HAP-1 (cell line): ENCODE measurements at places on chromosomes 12 and 14.
A peak's percentile ranks its signal among the peaks of the same experiment; 100 is the strongest.

- DNase-seq = no peak
Measured at GRCh38 chr12:113043240-113043639, 13.3 kb upstream of the DTX1 start.

GRCh38 chr14:22837114-22837749, 847 bp downstream of the MMP14 start:
- DNase-seq = no peak

DNA sequence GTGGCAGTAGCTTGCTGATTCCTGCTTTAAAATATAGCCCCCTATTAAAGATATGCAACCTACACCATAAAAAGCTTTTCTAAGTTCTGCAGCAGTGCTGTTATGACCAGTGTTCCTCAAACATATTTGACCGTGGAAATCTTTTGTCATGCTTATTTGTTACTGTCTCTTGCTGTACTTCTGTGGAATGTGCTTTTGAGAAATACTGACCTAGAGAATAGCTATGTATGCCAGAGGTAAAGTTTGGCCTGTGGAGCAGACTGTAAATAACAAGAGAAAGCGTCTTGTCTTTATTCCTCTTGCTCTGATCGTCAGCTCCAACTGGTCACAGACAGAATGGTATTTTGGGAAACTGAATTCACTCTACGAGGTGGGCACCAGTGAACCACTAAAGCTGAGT, 239.0 kb downstream of the FBXL14 start:
- peak; percentile 83 for DNase-seq

GRCh38 chr12:66945189-66945817, 266.4 kb upstream of the GRIP1 start:
- DNase-seq = no peak

- no peak for DNase-seq
Measured at GRCh38 chr12:117002051-117002817, 91.5 kb downstream of the FBXW8 start.

GRCh38 chr12:64740646-64741045, 18.6 kb downstream of the GNS start:
- no peak for DNase-seq

DNA sequence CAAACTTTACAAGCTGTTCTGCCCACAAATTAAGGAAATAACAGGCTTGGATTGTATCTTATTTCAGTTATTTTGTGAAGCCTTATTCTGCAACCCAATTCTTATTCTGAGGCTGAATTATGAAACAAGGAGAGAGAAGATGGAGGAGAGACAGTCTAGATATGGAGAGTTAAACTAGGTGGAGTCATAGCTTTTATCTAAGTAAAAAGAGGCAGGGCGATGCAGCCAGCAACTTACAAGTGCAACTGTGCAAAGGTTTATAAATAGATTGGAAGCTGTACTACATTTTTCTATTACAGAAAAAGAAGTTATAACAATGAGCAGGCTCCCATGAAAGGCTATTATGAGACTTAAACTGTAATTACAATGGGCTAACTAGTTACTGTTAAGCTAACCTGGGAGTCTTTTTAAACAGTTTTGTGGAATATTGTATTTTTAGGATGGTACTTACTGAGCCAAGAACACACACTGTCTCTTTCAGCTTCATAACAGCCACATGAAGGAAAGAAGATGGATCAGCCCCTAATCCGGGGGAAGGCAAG, 22.4 kb downstream of the NID2 start:
- no peak for DNase-seq

GRCh38 chr12:54736549-54736948, 88.4 kb upstream of the DCD start:
- no peak for DNase-seq

- DNase-seq = no peak
Measured at GRCh38 chr12:101608301-101609133, 13.7 kb downstream of the MYBPC1 start.

GRCh38 chr12:24011927-24012507, 62.5 kb upstream of the SOX5 start:
- DNase-seq = no peak

DNA sequence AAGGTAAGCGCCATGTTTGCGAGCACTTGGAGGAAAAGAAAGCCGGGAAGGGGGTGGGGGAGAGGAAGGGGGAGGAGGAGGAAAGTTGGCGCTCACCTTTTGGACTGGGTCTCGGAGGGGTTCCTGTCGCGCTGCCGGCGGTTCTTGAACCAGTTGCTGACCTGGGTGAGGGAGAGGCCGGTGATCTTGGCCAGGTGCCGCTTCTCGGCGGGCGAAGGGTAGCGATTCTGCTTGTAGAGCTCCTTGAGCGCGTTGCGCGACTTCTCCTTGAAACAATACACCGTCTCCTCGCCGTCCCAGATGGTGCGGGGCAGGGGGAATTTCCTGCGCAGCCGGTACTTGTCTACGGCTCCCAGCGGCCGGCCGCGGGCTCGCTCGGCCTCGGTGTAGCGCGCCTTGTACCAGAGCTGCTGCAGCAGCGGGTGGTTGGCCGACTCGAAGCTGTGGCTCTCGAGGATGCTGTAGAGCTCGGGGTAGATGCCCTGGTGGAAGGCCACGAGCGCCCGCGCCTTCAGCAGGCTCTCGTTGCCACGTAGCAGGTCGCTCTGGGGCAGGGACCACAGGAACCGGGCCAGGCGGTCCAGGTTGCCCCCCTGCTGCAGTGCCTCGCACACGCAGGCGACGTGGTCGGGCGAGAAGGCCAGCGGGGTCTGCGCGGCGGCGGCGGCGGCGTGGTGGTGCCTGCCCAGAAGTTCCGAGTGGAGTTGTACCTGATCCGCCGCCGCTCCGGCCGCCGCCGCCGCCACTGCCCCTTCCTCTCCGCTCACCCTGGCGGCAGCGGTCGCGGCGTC, 840 bp downstream of the SIX4 start:
- DNase-seq = peak; percentile 49

GRCh38 chr12:16719713-16720416, 113.9 kb upstream of the LMO3 start:
- no peak for DNase-seq

GRCh38 chr12:44835641-44836379, 40.3 kb downstream of the NELL2 start:
- DNase-seq = no peak

- DNase-seq = no peak
Measured at GRCh38 chr12:53652366-53652765, 23.5 kb downstream of the ATP5MC2 start.

DNA sequence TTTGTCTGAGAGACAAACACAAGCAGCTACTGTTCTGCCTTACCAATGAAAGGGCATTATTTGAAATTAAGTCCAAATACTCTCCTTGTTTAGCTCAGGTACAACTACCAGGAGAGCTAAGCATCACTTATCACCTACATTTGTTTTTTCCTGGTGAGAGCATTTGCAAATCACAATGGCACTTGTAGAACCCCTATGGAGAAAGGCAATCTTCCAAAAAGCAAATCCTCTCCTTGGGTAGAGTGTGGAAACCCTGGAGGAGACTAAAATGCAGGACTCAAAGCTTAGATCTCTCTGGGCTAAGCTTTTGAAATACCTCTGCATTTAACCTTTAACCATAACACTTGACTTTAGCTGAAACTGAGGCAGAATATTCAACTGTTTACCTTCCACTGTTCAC, 20.8 kb downstream of the GTSF1 start:
- no peak for DNase-seq

DNA sequence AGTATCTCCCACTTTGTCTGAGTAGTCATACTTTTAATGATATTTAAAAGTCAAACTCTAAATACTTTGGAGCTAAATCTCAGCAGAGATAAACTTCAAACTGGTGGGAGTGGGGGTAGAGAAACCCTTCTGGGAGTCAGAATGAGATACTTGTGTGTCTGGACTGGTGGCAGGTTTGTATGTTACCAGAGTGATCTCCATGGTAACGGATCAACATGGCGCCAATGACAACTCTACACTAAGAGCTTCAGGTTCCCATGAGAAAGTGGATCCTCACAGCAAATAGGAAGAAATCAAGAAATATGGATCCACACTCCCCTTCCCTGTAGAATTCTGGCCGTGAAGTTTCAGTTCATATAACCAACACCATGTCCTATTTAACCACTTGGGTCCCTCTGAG, 121.9 kb downstream of the ETV6 start:
- no peak for DNase-seq

- no peak for DNase-seq
Measured at GRCh38 chr12:105420046-105420445, 89.6 kb downstream of the C12orf75 start.
